Stimulated activated CD4-positive, alpha-beta T cell treated with anti-CD3 and anti-CD28 coated beads, Interleukin-15, amount 100 ng/mL, for 1 hour (primary cell): ENCODE measurements at places on chromosomes 2 and 18.
A peak's percentile ranks its signal among the peaks of the same experiment; 100 is the strongest.

GRCh38 chr18:34744569-34744968 is 34.5 kb downstream of the DTNA start:
- DNase-seq: no peak

GRCh38 chr2:202494300-202495229 is 118.4 kb downstream of the BMPR2 start:
- DNase-seq: no peak

DNA sequence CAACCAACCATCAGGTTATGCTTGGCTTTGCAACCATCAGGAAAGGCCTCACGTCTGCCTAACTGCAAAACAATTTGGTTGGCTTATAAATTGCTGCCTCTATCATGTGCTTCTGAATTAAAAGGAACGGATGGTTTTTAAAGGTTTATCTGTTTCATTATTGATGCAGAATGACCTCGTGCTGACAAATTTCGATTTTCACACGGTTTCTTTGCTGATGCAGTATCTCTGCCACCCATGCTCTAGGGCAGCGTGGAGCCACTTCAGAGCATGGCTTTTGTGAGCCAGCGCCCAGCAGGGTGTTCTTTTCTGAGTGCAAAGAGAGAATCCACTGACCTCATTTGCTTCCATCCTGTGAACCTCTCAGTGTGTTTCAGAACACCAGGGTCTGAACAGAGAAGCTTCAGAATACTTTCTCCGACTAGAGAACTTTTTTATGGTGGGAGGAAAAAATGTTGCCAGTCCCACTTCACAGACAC is 143.1 kb upstream of the L3MBTL4 start:
- DNase-seq: no peak

- DNase-seq: no peak
Observed at GRCh38 chr2:69509011-69509749, 71.9 kb upstream of the NFU1 start.

GRCh38 chr18:79405781-79406575 is 10.2 kb downstream of the NFATC1 start:
- peak; percentile 69 for DNase-seq

DNA sequence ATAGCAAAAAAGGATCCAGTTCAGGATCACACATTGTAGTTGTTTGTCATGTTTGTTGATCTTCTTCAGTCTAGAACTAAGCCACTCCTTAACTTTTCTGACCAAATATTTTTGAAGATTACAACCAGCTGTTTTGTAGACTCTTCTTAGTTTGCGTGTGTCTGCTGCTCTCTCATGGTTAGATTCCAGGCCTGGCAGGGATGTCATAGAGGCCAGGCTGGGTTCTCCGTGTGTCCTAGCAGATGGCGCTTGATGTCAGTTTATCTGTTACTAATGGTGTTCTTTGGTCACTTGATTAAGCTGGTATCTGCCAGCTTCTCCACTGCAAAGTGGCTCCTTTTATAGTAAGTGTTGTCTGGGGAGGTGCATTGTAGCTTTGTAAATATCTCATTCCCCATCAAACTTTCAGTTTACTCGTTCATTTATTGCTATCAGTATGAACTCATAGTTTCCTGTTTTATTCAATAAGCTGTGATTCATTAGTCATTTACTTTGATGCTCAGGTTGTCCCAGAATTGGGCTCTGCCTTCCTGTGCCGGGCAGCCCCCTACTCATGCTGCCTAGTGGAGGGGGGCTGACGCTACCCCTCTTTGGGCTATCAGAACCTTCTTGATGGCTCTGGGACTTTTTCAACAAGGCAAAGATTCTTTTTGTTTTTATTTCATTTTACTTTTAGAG is 42.1 kb downstream of the GRHL1 start:
- no peak for DNase-seq

DNA sequence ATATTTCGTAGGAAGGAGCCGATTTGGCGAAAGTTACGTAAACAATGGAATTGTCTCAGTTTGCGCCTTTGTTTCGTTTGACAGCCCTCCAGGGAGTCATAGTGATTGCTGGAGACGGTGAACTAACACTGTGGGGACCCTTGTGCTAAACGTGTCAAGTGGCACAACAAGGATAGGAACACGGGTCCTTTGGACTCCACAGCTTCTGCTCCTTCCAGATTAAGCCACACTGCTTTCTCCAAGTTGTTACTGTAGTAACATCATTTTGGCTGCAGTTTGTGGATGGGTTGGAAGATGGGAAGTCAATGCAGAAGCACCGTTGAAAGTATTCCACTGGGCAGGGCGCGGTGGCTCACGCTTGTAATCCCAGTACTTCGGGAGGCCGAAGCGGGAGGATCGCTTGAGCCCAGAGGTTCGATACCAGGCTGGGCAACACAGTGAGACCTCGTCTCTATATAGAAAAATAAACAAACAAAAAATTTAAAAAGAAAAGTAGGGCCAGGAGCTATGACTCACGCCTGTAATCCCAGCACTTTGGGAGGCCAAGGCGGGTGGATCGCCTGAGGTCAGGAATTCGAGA is 636 bp upstream of the IMMT start:
- no peak for DNase-seq

GRCh38 chr2:57890464-57890863 is 156.1 kb upstream of the VRK2 start:
- no peak for DNase-seq

DNA sequence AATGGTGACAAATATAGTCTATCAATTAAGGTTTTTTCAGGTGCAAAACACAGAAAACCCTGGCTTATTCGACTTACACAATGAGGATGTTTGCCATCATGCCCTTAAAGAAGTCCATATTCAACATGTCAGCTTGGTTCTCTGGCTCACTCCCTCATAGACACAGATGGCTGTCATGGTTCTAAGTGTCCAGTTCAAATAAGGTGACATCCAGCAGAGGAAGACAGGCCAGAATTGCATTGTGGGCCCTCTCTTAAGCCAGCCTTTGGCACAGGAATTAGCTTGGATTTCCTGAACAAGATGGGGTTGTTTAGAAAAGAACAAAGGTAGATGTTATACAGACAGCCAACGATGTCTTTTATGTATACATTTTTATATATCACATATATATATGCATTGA is 18.7 kb upstream of the SLC1A4 start:
- DNase-seq: no peak

- DNase-seq: no peak
Observed at GRCh38 chr2:219451661-219452360, 17.2 kb downstream of the SPEG start.

GRCh38 chr2:181953881-181954537 is 31.6 kb upstream of the PPP1R1C start:
- peak; percentile 31 for DNase-seq

GRCh38 chr2:36352701-36353100 is 2.9 kb upstream of the CRIM1 start:
- DNase-seq: no peak

GRCh38 chr2:227335713-227336112 is 10.7 kb downstream of the MFF start:
- DNase-seq: no peak

GRCh38 chr2:26883956-26884355 is 36.0 kb downstream of the DPYSL5 start:
- no peak for DNase-seq

GRCh38 chr2:105723431-105723830 is 21.3 kb upstream of the NCK2 start:
- DNase-seq: no peak

- DNase-seq: no peak
Observed at GRCh38 chr2:42186366-42186765, 17.2 kb downstream of the EML4 start.

DNA sequence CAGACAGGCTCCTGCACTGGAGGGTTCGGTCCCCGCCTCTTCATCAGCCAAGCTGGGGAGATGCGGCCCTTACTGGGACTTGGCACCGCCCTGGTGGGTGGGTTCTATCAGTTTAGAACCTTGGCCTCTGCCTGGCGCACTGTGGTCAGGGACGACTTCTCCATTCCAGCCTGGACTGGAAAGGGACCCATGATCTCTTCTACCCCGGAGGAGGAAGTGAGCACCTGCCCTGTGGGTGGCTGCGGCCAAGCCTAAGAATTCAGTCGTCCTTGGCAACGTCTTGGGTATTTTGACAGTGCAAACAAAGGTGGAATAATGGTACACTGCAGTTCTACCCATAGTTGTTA is 106.9 kb upstream of the CD302 start:
- no peak for DNase-seq

DNA sequence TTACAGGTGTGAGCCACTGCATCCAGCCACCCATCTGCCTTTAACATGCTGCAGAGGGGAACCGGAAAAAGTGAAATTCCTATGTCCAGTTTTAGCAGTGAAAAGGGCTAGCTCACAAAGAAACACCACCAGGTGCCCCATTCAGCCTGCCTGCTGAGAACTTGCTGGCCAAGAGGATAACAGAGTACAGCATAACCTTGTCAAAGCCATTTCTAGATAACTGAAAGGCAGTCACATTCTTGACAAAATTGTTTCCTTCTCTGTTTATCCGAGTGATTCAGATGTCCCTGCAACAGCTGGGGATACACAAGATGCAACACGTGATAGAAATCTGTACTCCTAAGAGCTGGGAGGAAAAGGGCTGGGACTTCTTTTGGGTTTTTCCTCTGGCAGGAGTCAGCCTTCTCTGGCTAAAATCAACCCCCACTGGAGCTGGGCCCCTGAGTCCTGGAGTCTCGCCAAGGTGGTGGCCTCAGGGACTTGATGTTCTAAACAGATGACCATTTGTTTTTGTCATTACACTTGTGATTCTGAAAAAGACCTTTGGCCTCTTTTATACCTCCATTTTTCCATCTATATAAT is 505.4 kb downstream of the BCL11A start:
- DNase-seq: no peak

- no peak for DNase-seq
Observed at GRCh38 chr2:71599646-71600236, 146.4 kb downstream of the DYSF start.

GRCh38 chr18:55286257-55286825 is 301.7 kb downstream of the TCF4 start:
- DNase-seq: no peak

GRCh38 chr2:23615216-23616020 is 230.4 kb downstream of the KLHL29 start:
- no peak for DNase-seq

DNA sequence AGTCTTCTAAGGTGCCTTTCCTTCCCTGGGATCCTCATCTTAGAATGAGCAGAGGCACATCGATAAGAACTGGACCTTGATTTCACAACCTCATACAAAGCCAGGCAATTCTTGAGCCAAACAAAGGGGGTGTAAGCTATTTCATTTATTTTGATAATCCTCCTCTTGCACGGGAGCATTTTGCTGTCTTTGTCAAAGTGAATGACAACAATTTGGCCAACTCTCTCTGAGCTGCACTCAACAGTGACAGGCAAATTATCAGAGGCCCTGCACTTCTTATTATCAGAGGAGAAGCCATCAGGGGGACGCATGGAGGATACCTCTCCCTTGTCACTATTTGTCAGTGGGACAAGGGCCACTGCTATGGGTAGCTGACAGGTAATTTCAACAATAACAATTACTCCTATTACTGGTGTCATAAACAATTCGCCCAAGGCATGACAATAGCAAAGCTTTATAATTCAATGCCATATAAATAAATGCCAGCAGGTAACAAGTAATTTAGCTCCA is 260.4 kb downstream of the MEIS1 start:
- DNase-seq: no peak

- no peak for DNase-seq
Observed at GRCh38 chr18:36934884-36935283, 106.0 kb downstream of the KIAA1328 start.
